ENCODE measurements at places on chromosomes 7 and 10. TPM values are rescaled to one million over a fixed set of nuclear protein-coding genes. Genes with fewer than 3 reads are reported as not detected.
A peak's percentile ranks its signal among the peaks of the same experiment; 100 is the strongest.

DNA sequence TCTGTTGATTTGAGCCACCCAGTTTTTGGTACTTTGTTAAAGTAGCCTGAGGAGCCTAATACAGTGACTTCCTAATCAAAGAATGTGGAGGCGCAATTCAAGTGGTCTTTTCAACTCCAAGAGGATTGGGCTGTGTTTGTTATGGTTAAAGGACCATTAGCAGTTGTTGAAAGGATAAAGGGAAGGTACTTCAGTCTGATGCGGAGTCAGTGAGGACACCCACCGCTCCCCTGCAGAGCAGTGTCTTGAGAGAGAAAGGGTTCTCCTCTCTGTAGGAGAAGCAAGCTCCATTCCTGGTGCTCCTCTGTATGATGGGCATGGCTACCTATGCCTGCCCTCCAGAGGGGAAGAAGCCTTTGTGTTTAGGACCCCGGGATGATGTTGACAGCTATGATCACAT is 590.6 kb upstream of the C7orf33 start:
- no peak for DNase-seq
- no peaks in the 10 kb centered on the region for H3K36me3 ChIP-seq
- no peaks in the 10 kb centered on the region for H3K4me1 ChIP-seq
- no peak overlapping the region for H3K27ac ChIP-seq
- H3K27me3 ChIP-seq: no peaks in the 10 kb centered on the region

DNA sequence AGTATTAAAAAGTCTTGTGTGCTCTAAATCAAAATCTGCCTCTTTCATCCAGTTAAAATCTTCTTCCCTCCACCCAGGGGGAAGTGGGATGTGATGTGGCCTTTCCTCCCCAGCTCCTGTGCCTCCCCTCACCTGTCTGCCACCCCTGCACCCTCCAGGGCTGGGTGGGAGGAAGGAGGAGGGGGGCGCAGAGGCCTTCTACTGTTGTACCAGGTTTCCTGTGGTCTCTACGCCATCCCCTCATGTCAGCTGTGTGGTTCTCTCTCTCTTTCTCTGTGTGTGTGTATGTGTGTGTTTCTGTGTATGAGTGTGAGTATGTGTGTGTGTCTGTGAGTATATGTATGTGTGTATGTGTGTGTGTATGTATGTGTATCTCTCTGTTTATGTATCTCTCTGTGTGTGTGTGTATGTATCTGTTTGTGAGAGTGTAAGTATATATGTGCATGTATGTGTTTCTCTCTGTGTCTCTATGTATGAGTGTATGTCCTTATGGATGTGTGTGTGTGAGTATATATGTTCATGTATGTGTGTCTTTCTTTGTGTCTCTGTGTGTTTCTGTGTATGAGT is 45.5 kb upstream of the C10orf71 start:
- DNase-seq: no peak
- peaks cover 3% of the 10 kb centered on the region for H3K4me1 ChIP-seq
- no peaks in the 10 kb centered on the region for H3K27me3 ChIP-seq
- no peaks in the 10 kb centered on the region for H3K36me3 ChIP-seq
- H3K27ac ChIP-seq: peak overlapping the region; percentile 36

DNA sequence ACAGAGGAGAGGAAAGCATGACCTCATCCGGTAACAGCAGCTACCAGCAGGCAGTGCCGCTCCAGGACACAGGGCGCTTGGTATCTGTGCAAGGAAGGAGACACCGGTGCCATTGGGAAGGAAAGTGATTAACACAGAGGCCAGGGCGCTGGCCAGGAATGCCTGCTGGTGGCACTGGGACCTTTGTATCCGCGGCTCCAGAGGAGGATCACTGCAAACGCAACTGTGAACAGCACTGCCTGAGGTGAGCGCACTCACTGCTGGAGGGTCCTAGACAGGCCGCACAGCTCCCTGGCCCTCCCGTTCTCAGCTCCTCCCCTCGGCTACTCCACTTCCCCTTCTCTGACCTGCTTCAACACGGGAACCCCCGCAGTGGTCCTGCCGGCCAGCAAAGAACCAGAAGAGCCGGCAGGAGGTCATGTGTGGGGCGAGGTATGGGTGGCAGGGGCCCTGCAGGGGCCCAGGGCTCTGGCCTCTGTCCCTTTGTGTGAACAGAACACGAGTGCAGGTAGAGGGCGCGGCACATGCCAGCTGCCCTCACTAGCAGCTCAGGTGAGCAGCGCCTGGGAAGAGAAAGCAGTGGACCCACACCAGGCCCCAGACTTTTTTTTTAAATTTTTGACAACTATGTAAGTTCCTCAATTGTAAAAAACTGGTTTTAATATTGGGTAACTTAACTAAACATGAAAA is 107.6 kb downstream of the VIPR2 start:
- no peak overlapping the region for H3K4me3 ChIP-seq
- no peaks in the 10 kb centered on the region for H3K36me3 ChIP-seq
- H3K27ac ChIP-seq: no peak overlapping the region
- H3K4me1 ChIP-seq: peaks cover 6% of the 10 kb centered on the region

- H3K27ac ChIP-seq: no peak overlapping the region
- H3K36me3 ChIP-seq: peaks cover 25% of the 10 kb centered on the region
- DNase-seq: no peak
Observed at GRCh38 chr7:140685407-140686087, 11.0 kb upstream of the NDUFB2 start.

DNA sequence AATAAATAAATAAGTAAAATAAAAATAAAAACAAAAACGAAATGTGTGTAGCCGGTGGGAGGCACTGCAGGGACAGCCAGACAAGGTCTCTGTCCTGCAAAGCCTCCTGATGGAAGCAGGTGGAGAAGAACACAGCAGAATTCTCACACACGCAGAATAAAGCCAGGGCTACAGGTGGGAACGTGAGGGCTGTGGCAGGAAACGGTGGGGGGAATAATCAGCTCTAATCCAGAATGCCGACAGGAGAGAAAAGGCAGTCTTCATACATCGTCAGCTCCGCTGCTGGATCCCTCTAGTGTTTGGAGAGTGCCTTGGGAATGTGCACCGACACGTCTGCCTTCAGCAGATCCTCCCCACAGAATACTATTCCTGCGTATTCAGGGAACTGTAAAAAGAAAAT is 6.8 kb upstream of the SNX8 start:
- H3K4me3 ChIP-seq: no peak overlapping the region
- no peaks in the 10 kb centered on the region for H3K4me1 ChIP-seq
- no peaks in the 10 kb centered on the region for H3K36me3 ChIP-seq

- H3K27ac ChIP-seq: peak overlapping the region; percentile 53
- H3K4me3 ChIP-seq: no peak overlapping the region
- H3K27me3 ChIP-seq: no peaks in the 10 kb centered on the region
Observed at GRCh38 chr10:128062331-128062880, 63.8 kb downstream of the MKI67 start.

DNA sequence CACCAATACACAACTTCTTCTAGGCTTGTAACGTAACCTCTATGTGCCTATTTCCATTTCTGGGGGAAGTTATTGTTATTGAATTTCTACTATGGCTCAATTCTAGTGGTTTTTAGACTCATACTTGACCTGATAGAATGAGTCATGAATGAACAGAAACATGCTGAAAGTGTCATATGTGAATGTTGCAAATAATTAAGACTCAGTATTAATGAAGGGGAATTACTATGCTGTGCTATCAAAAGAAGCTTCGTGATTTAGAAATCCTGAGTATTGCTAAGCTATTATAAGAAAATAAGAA is 135.1 kb upstream of the ZWINT start:
- H3K36me3 ChIP-seq: no peaks in the 10 kb centered on the region
- no peaks in the 10 kb centered on the region for H3K4me1 ChIP-seq
- DNase-seq: no peak
- no peak overlapping the region for H3K27ac ChIP-seq
- no peaks in the 10 kb centered on the region for H3K27me3 ChIP-seq

- H3K4me1 ChIP-seq: peaks cover 16% of the 10 kb centered on the region
- no peak overlapping the region for H3K27ac ChIP-seq
- peaks cover 48% of the 10 kb centered on the region for H3K27me3 ChIP-seq
Observed at GRCh38 chr7:127251465-127252376, 1.0 kb downstream of the GRM8 start.

GRCh38 chr10:94645285-94645684 is 38.2 kb upstream of the CYP2C18 start:
- H3K36me3 ChIP-seq: no peaks in the 10 kb centered on the region
- H3K27me3 ChIP-seq: no peaks in the 10 kb centered on the region

- no peaks in the 10 kb centered on the region for H3K36me3 ChIP-seq
- H3K4me1 ChIP-seq: no peaks in the 10 kb centered on the region
Observed at GRCh38 chr7:96344236-96344635, 22.3 kb upstream of the SLC25A13 start.

GRCh38 chr7:155710530-155710929 is 66.1 kb downstream of the RBM33 start:
- DNase-seq: no peak
- no peak overlapping the region for H3K4me3 ChIP-seq
- H3K4me1 ChIP-seq: no peaks in the 10 kb centered on the region
- H3K27me3 ChIP-seq: no peaks in the 10 kb centered on the region
- H3K36me3 ChIP-seq: peaks cover 38% of the 10 kb centered on the region
- no peak overlapping the region for H3K27ac ChIP-seq

- H3K36me3 ChIP-seq: no peaks in the 10 kb centered on the region
- no peaks in the 10 kb centered on the region for H3K4me1 ChIP-seq
- no peak overlapping the region for H3K4me3 ChIP-seq
- H3K27me3 ChIP-seq: no peaks in the 10 kb centered on the region
- no peak for DNase-seq
Observed at GRCh38 chr10:123884351-123884906, 7.2 kb downstream of the CPXM2 start.

GRCh38 chr10:48459270-48460150 is 145.4 kb downstream of the ARHGAP22 start:
- H3K36me3 ChIP-seq: no peaks in the 10 kb centered on the region
- DNase-seq: no peak
- H3K27me3 ChIP-seq: no peaks in the 10 kb centered on the region
- H3K4me1 ChIP-seq: no peaks in the 10 kb centered on the region
- H3K27ac ChIP-seq: no peak overlapping the region
- no peak overlapping the region for H3K4me3 ChIP-seq

GRCh38 chr7:151231080-151231479 is 1.2 kb upstream of the CHPF2 start:
- H3K27me3 ChIP-seq: no peaks in the 10 kb centered on the region
- H3K27ac ChIP-seq: peak overlapping the region; percentile 86
- DNase-seq: no peak
- H3K4me1 ChIP-seq: peaks cover 29% of the 10 kb centered on the region
- H3K4me3 ChIP-seq: no peak overlapping the region

- peak overlapping the region; percentile 73 for H3K27ac ChIP-seq
- peaks cover 8% of the 10 kb centered on the region for H3K4me1 ChIP-seq
- peak; percentile 83 for DNase-seq
- no peaks in the 10 kb centered on the region for H3K27me3 ChIP-seq
- no peaks in the 10 kb centered on the region for H3K36me3 ChIP-seq
Observed at GRCh38 chr10:114541081-114541796, 116.8 kb downstream of the ABLIM1 start.

GRCh38 chr7:2604608-2605174 is 27.1 kb upstream of the TTYH3 start:
- no peak overlapping the region for H3K27ac ChIP-seq
- H3K27me3 ChIP-seq: no peaks in the 10 kb centered on the region
- H3K36me3 ChIP-seq: no peaks in the 10 kb centered on the region
- no peak for DNase-seq

DNA sequence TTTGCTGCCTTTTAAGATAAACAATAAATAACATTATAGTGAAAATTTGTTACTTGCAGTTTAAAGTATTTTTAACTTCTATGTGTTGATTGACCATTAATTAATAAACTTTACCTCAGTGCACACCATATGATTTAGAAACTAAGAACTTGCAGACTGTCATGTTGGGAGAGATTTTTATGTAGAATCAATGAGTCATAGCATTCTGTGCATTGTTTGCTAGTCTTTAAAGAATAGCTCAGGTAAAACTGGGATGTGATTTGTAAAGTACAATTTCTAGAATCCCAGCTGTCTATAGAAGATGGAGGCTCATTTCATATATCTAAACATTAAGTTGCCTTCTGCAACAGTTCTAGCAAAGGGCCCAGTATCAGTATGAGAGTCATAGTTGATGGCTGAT is 199.6 kb upstream of the SEMA3A start:
- H3K4me1 ChIP-seq: no peaks in the 10 kb centered on the region
- H3K27ac ChIP-seq: no peak overlapping the region
- no peaks in the 10 kb centered on the region for H3K36me3 ChIP-seq
- no peak for DNase-seq

GRCh38 chr7:151777495-151777880 is 99.4 kb downstream of the PRKAG2 start:
- no peak overlapping the region for H3K27ac ChIP-seq
- H3K4me1 ChIP-seq: no peaks in the 10 kb centered on the region
- H3K36me3 ChIP-seq: no peaks in the 10 kb centered on the region
- H3K4me3 ChIP-seq: no peak overlapping the region
- no peak for DNase-seq
- no peaks in the 10 kb centered on the region for H3K27me3 ChIP-seq

DNA sequence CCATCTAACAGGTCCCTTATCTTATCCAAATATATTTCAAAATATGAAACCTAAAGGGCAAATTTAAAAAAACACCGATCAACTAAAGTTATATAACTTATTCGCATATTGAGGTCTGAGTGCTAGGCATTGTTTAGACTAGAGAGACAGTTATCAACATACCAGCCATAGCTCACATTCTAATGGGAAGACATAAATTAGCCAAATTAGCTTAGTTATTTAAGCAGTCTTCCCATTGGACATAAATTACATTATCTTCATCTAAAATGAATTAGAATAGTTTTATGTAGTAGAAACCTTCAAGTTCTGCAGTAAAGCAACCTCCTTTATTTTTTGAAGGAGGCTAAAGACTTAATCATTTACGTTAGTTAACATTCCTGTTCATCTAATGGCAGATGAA is 17.4 kb downstream of the KIF5B start:
- H3K4me3 ChIP-seq: no peak overlapping the region
- no peak for DNase-seq
- no peak overlapping the region for H3K27ac ChIP-seq
- H3K27me3 ChIP-seq: no peaks in the 10 kb centered on the region
- no peaks in the 10 kb centered on the region for H3K36me3 ChIP-seq

DNA sequence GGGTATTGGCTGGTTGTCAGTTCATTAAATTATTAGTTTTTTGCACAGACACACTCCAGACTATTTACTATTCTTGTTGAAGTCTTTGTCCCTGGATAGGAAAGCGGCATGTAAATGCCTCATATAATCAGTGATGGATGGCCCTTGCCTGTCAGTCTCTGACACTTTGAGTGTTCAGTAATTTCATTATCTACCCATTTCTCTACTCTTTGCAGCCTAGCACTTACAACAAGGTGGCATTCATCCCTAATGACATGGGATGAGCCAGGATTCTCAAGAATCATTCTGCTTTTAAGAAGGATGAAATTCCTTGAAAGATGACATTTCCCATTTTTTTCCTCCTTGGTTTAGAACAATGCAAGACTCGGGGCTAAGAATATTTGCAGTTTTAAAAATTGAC is 155.7 kb downstream of the SORCS3 start:
- H3K4me3 ChIP-seq: no peak overlapping the region
- H3K36me3 ChIP-seq: no peaks in the 10 kb centered on the region
- no peaks in the 10 kb centered on the region for H3K27me3 ChIP-seq
- H3K27ac ChIP-seq: no peak overlapping the region
- no peak for DNase-seq
- H3K4me1 ChIP-seq: no peaks in the 10 kb centered on the region

- H3K4me3 ChIP-seq: no peak overlapping the region
- peak; percentile 12 for DNase-seq
- no peaks in the 10 kb centered on the region for H3K36me3 ChIP-seq
- no peaks in the 10 kb centered on the region for H3K27me3 ChIP-seq
Observed at GRCh38 chr7:44276571-44277221, 48.7 kb downstream of the CAMK2B start.

ADAM8 gene
- total RNA-seq: 1.0 TPM

CUEDC2 gene
- total RNA-seq: 51.6 TPM

DDC gene
- total RNA-seq: not detected

COL13A1 gene
- 0.19 TPM for total RNA-seq

SH2B2 gene
- 32.7 TPM for total RNA-seq

IFIT2 gene
- 2.1 TPM for total RNA-seq

LLCFC1 gene
- not detected for total RNA-seq

TRPV5 gene
- total RNA-seq: not detected
